ENCODE measurements at places on chromosomes 5 and 9. TPM values are rescaled to one million over a fixed set of nuclear protein-coding genes. Genes with fewer than 3 reads are reported as not detected.

- H3K4me3 ChIP-seq, result no peak overlapping the region
- H3K27ac ChIP-seq, result no peak overlapping the region
- no peaks in the 10 kb centered on the region for H3K27me3 ChIP-seq
- H3K36me3 ChIP-seq, result no peaks in the 10 kb centered on the region
- no peak for DNase-seq
Observed at GRCh38 chr9:24333629-24334028, 212.1 kb downstream of the IZUMO3 start.

GRCh38 chr9:135813671-135814290 lies 93.6 kb downstream of the CAMSAP1 start:
- no peak for DNase-seq
- H3K36me3 ChIP-seq, result peaks cover 29% of the 10 kb centered on the region
- H3K4me3 ChIP-seq, result no peak overlapping the region
- H3K27ac ChIP-seq, result no peak overlapping the region

DNA sequence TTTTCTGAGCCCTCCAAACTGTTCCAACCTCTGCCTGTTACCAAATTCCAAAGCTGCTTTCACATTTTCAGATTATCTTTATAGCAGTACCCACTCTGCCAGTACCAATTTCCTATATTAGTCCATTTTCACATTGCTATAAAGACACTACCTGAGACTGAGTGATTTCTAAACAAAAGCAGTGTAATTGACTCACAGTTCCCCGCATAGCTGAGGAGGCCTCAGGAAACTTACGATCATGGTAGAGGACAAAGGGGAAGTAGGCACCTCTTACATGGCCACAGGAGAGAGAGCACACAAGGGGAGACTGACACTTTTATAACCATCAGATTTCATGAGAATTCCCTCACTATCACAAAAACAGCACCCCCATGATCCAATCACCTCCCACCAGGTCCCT lies 105.0 kb downstream of the DTWD2 start:
- no peak overlapping the region for H3K27ac ChIP-seq
- peaks cover 5% of the 10 kb centered on the region for H3K36me3 ChIP-seq
- no peaks in the 10 kb centered on the region for H3K4me1 ChIP-seq
- no peaks in the 10 kb centered on the region for H3K27me3 ChIP-seq
- DNase-seq, result no peak

GRCh38 chr5:17105744-17106418 lies 111.5 kb upstream of the BASP1 start:
- H3K36me3 ChIP-seq, result no peaks in the 10 kb centered on the region
- no peaks in the 10 kb centered on the region for H3K4me1 ChIP-seq
- H3K27ac ChIP-seq, result no peak overlapping the region
- DNase-seq, result no peak

DNA sequence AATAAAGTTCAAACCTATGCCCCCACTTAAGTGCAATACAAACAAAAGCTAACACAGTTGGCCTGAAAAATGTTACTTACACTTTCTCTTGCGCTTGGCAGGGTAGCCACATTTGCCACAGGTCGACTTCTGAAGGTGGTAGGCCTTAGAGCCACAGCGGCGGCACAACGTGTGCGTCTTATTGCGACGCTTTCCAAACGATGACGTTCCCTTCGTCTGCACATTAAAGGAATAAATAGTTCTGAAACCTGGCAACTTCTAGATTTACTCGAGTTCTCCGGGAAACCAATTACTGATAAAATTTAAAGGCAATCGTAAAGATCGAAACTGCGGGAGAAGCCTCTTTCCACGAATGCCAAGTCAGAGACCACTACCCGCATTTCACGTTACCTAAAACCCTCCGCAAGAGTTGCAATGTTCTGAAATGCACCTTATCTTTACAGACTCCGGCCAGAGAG lies 602 bp downstream of the RPL37 start:
- H3K4me1 ChIP-seq, result peaks cover 53% of the 10 kb centered on the region
- peak overlapping the region; percentile 100 for H3K27ac ChIP-seq
- DNase-seq, result peak; percentile 24
- peak overlapping the region; percentile 100 for H3K4me3 ChIP-seq
- H3K36me3 ChIP-seq, result peaks cover 55% of the 10 kb centered on the region

GRCh38 chr5:122258241-122258640 lies 53.8 kb upstream of the SNCAIP start:
- H3K4me1 ChIP-seq, result no peaks in the 10 kb centered on the region
- peaks cover 2% of the 10 kb centered on the region for H3K27me3 ChIP-seq
- H3K27ac ChIP-seq, result no peak overlapping the region

Gene PCDHA2
- total RNA-seq, result not detected

Gene SLCO4C1
- not detected for total RNA-seq

All from activated naive CD4-positive, alpha-beta T cell treated with anti-CD3 and anti-CD28 coated beads for 36 hours (primary cell).